ENCODE measurements at places on chromosomes 11 and 22. TPM values are rescaled to one million over a fixed set of nuclear protein-coding genes. Genes with fewer than 3 reads are reported as not detected.

Gene OR52A1
- total RNA-seq = not detected

- DNase-seq = no peak
These were observed 14.0 kb upstream of the NRIP3 start for GRCh38 chr11:9017773-9018172.

Gene CSRP3
- not detected for total RNA-seq

Gene KRTAP5-2
- total RNA-seq = not detected

Gene HEPHL1
- not detected for total RNA-seq

- DNase-seq = no peak
These were observed 58.3 kb upstream of the SORL1 start for GRCh38 chr11:121393855-121394254.
